ENCODE measurements at places on chromosomes 11 and 22. TPM values are rescaled to one million over a fixed set of nuclear protein-coding genes. Genes with fewer than 3 reads are reported as not detected.

The SLC22A9 gene
- total RNA-seq = not detected

The APOC3 gene
- not detected for total RNA-seq

- no peaks in the 10 kb centered on the region for H3K4me1 ChIP-seq
- no peaks in the 10 kb centered on the region for H3K27me3 ChIP-seq
- peak; percentile 86 for DNase-seq
- no peaks in the 10 kb centered on the region for H3K36me3 ChIP-seq
- no peak overlapping the region for H3K4me3 ChIP-seq
Observed at GRCh38 chr11:100855466-100856067, 168.5 kb downstream of the ARHGAP42 start.

- H3K36me3 ChIP-seq = no peaks in the 10 kb centered on the region
- peaks cover 2% of the 10 kb centered on the region for H3K27me3 ChIP-seq
- DNase-seq = peak; percentile 64
Observed at GRCh38 chr22:49701380-49702067, 126.1 kb downstream of the BRD1 start.

GRCh38 chr11:69817265-69818230 is 1.7 kb downstream of the FGF3 start:
- no peak for DNase-seq
- H3K27ac ChIP-seq = no peak overlapping the region
- H3K36me3 ChIP-seq = no peaks in the 10 kb centered on the region
- H3K27me3 ChIP-seq = no peaks in the 10 kb centered on the region
- no peaks in the 10 kb centered on the region for H3K4me1 ChIP-seq
- H3K4me3 ChIP-seq = no peak overlapping the region

GRCh38 chr11:46363455-46364005 is 16.3 kb downstream of the DGKZ start:
- peak overlapping the region; percentile 95 for H3K27ac ChIP-seq
- no peaks in the 10 kb centered on the region for H3K27me3 ChIP-seq
- no peak for DNase-seq
- peaks cover 8% of the 10 kb centered on the region for H3K36me3 ChIP-seq
- H3K4me3 ChIP-seq = no peak overlapping the region
- peaks cover 80% of the 10 kb centered on the region for H3K4me1 ChIP-seq

DNA sequence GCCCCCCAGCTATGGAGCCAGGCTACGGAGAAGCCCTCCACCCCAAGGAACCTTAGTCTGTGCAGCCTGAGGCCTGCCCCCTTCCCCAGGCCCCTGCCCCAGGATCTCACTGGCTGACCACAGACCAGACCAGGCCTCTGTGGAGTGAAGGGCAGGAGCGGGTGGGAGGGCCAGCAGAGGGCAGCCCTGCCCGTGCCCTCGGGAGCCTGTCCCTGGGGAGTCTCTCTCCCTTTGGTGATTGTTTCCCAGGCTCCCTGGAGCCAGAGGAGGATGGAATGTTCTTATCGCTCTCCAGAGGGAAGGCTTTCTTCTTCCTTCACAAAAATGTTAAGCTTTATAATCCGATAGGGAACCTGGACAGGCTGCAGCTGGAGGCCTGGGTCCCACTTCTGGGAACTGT is 455.3 kb downstream of the SOX6 start:
- no peaks in the 10 kb centered on the region for H3K36me3 ChIP-seq
- no peak overlapping the region for H3K27ac ChIP-seq
- H3K4me3 ChIP-seq = no peak overlapping the region

DNA sequence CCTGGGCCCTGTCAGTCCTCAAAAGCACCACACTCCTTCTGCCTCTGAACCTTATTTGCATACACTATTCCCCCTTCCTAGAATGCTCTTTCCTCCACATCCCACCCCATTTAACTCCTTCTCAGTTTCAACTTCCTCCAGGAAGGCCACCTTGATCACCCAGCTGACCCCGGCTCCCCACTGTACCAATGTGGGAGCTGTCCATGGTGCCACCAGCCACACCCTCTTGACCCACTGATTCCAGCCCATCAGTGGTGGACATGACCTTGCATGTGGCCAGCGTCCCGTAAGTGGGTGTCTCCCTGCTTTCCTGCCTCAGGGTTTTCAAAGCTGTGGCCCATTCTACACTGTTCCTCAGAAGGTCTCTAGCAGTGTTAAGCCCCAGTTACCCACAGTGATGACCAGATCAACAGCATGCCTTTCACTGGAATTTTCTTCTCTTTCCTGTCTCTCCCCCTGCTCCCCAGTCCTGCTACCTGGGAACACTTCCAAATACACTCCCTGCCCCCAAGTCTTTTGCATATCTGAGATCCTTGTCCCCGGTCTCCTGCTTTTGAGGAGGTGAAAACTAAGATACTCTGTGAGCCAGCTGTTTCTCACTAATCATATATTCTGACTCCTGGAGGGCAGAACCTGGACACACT is 346.6 kb downstream of the MN1 start:
- H3K36me3 ChIP-seq = no peaks in the 10 kb centered on the region
- H3K4me1 ChIP-seq = peaks cover under 1% of the 10 kb centered on the region
- H3K27me3 ChIP-seq = no peaks in the 10 kb centered on the region
- H3K27ac ChIP-seq = no peak overlapping the region
- H3K4me3 ChIP-seq = no peak overlapping the region

GRCh38 chr22:26552466-26552865 is 37.5 kb downstream of the TPST2 start:
- H3K27ac ChIP-seq = no peak overlapping the region
- DNase-seq = no peak

DNA sequence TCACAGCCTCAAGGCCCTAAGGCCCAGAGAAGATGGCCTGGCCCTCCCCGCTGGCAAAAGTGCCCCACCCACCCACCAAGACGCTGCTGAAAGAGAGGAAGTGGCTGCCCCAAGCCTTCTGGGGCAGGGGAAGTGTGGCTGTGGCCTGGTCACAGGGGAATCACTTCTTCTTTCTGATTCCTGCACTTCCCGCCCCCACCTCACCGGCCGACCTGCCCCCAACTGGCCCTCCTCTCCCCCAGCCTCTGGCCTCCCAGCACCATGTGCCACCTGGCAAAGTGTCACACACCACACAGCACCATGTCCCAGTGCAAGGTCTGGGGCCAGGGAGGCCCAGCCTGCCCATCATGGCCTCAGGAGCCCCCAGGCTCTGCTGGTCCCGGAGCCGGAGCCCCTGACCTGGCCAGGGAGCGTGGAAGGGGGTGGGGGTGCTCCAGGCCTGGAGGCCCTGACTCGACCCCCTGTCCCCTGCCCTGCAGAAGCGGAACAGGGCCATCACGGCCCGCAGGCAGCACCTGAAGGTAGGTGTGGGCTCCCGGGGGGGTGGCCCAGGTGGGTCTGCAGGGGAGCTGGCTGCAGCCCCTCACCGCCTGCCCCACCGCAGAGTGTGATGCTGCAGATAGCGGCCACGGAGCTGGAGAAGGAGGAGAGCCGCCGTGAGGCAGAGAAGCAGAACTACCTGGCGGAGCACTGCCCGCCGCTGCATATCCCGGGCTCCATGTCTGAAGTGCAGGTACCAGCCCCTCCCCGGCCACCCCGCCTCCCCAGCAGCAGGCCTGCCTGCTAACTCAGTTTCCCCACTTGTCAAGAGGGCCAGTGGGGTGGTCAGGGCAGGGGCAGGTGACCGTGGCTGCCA is 1.4 kb downstream of the TNNI2 start:
- no peaks in the 10 kb centered on the region for H3K36me3 ChIP-seq
- peaks cover 31% of the 10 kb centered on the region for H3K4me1 ChIP-seq
- DNase-seq = peak; percentile 67
- H3K27me3 ChIP-seq = no peaks in the 10 kb centered on the region

DNA sequence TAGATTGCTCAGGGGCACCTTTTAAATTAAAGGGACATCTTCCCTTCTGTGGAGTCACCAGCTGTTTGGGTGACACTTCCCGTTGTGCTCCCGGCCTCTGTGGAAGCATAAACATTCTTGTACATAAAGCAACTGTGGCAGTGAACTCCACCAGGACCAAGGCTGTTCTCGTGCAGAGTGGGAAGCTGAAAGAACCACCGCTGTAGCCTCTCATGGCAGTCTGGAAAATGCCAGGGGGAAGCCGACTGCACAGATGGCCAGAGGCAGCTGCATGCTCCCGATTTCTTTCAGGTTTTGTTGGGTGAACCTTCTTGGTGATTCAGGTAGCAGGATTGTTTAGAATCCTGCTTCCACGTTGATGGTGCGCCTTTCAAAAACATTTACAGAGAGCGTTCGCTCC is 10.3 kb downstream of the UBASH3B start:
- H3K27me3 ChIP-seq = no peaks in the 10 kb centered on the region
- H3K4me3 ChIP-seq = no peak overlapping the region
- no peak for DNase-seq

GRCh38 chr11:73265853-73266645 is 6.1 kb upstream of the P2RY6 start:
- no peaks in the 10 kb centered on the region for H3K27me3 ChIP-seq
- no peak overlapping the region for H3K27ac ChIP-seq
- no peak overlapping the region for H3K4me3 ChIP-seq
- DNase-seq = no peak

DNA sequence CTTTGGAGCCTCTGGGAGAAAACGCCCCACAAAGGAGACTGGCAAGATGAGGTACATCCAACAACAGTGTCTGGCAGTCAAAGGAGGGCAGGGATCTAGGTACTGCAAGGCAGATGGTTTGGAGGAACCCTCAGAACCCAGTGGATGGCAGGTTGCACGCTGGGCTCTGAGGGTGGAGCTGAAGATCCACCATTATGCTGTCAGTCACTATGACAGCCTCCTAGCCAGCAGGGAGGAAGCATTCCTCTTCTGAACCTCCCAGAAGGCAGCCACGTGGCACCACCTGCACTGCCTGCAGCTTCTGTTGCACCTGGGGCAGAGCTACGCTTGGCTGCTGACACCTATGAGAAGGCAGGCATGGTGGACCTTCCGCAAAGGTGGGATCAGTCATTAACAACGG is 40.2 kb downstream of the HTR3A start:
- no peaks in the 10 kb centered on the region for H3K4me1 ChIP-seq
- H3K27me3 ChIP-seq = no peaks in the 10 kb centered on the region
- DNase-seq = no peak
- no peak overlapping the region for H3K27ac ChIP-seq
- H3K36me3 ChIP-seq = no peaks in the 10 kb centered on the region
- no peak overlapping the region for H3K4me3 ChIP-seq

DNA sequence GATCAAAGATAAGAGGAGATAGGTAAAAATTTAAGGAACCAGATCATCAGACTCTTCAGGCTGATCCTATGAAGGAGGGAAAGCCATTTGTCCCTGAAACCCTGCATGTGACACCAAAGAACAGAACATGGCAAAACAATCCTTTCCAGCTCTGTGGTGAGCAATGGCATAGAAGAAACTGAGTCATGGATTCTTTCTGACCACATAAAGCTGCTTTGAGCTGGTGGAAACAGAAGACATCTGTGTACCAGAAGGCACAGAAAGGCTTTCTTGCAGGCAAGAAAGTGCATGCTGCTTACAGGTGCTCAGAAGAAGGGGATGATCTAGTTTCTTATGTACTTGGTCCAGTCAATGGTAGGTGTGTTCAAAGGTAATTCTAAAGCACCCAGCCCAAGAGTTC is 45.0 kb upstream of the APOA1 start:
- no peak overlapping the region for H3K27ac ChIP-seq
- no peak for DNase-seq
- no peaks in the 10 kb centered on the region for H3K36me3 ChIP-seq

DNA sequence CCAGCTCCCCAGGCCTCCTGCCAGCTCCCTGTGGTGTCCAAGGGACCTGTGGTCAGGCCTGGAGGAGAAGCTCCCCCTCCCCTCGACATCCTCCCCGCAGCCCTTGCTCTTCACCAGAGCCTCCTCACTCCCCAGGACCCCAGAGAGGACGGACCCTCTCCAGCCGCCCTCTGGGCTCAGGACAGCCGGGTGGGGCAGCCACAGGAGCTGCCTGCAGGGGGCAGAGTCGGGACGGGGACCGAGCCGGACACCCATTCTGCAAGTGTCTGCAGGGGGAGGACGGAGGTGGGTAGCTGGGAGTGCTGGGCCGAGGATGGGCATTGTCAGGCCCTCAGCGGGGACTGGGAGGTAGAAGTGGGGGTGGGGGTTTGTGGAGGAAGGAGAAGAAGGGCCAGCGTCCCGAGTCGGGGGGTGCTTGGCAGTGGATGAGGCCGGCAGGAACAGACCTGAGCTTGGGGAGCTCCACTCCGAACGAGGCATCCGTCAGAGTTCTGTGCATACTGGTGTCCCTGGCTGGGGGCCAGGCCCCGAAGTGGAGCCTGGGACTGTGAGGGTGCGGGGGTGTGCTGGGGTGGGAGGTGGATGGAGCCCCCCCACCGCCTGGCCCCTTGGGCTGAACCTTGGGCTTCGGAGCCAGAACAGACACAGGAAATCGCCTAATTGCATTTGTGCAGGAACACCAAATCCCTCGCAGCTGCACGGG is 15.2 kb downstream of the PRR33 start:
- no peak overlapping the region for H3K27ac ChIP-seq
- no peaks in the 10 kb centered on the region for H3K36me3 ChIP-seq
- peaks cover 6% of the 10 kb centered on the region for H3K4me1 ChIP-seq
- H3K4me3 ChIP-seq = no peak overlapping the region
- H3K27me3 ChIP-seq = no peaks in the 10 kb centered on the region

The ROBO3 gene
- total RNA-seq = 6.6 TPM

DNA sequence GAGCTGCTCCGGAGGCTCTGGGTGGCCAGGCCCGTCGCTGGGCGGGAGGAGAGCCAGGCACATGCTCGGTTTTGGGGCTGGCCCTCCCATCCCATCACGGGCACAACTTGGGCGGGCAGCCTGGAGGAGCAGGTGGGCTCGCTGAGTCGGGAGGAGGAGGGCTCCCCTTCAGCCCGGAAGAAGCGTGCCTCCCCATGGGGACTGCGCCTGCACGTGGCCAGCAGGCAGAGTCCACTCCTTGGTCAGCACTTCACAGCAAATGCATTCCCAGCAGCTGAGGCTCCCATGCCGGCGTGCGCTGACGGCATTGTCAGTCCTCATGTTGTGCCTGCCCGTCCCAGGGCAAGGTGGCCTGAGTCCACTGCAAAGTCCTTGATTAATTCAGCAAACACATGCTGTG is 1281.7 kb downstream of the BRD1 start:
- DNase-seq = no peak
- peaks cover 3% of the 10 kb centered on the region for H3K4me1 ChIP-seq
- no peaks in the 10 kb centered on the region for H3K27me3 ChIP-seq
- no peak overlapping the region for H3K27ac ChIP-seq
- H3K36me3 ChIP-seq = no peaks in the 10 kb centered on the region
- no peak overlapping the region for H3K4me3 ChIP-seq
